ENCODE measurements at places on chromosomes 6 and 20.

GRCh38 chr20:2468581-2469407, 1.8 kb downstream of the SNRPB start:
- DNase-seq: no peak

- peak; percentile 4 for DNase-seq
Observed at GRCh38 chr6:144217264-144217663, 66.9 kb downstream of the STX11 start.

DNA sequence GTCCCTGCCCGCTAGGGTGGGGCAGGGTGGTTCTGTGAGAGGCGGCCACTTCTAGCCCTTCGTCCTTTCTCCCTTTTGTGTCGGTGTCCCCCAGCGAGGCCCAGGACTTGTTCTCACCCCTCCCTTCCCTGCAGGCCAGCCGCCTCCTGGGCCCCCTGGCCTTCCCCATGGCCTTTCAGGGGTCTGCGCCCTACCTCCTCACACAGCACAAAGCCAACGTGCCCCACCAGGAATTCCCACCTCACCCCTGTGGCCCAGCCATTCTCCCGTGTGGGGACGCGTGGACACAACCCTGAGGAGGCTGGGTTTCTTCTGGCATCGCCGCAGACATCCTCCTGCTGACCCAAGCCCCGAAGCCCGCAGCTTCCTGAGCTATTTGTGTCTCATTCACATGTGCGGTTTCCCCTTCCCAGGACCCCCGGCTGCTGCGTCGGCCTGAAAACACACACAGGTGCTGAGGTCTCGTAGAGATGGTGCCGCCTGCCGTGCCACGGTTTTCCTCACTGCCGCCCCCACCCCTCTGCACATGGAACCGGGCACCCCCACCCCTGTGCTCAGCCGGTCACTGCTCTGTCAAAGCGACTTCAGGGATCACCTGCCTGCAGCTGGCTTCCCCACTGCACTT, 375.8 kb downstream of the CDH4 start:
- DNase-seq: no peak

GRCh38 chr6:120903836-120904235, 430.4 kb downstream of the TBC1D32 start:
- DNase-seq: no peak

DNA sequence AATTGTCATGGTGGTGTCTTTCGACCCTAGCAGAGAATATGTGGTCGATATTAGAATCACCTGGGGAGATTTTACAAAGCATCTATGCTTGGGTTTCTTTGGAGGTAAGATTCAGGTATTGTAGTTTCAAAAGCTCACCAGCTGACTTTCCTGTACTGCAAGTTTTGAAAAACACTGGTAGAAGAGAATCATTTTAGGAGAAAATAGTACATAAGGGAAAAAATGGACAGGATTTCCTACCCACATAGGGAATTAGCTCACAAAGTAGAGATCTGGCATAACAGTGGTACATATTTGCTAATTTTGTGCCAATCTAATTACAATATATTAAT, 27.4 kb upstream of the ABT1 start:
- DNase-seq: no peak

- DNase-seq: no peak
Observed at GRCh38 chr6:34527751-34528670, 28.1 kb downstream of the SPDEF start.

DNA sequence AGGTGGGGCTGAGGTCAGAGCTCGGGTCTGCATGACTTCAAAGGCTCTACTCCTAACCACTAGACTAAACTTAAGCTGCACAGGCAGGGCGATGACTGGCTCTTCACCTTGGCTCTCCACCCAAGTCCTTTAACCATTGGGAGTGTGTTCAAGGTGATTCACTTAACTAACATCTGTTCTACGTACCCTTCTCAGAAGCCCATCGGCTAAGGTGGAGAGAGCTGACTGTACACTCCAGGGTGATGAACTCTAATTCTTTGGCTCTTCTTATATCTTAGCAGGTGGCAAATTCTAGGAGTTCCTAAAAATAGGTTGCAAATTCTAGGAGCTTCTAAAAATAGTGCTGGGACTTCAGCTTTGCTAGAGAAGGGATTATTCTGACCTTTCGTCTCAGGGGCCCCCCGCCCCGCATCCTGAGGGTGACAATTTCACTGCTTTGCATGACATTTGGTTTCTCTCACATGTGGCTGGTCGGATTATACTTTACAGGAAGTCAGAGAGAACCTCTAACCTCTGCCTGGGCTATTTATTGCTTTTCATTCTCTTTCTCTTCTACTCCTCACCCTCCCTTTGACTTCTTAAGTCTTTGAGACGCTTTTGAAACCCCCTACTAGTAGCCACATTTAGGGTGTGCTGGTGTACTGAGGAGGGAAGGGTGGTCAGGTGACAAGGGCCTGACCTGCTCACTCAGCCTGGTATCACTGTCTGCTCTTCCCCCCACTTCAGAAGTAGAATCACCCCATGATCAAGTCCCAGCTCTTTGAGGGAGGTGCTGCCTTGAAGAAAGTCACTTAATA, 55.5 kb downstream of the PRDM1 start:
- no peak for DNase-seq

DNA sequence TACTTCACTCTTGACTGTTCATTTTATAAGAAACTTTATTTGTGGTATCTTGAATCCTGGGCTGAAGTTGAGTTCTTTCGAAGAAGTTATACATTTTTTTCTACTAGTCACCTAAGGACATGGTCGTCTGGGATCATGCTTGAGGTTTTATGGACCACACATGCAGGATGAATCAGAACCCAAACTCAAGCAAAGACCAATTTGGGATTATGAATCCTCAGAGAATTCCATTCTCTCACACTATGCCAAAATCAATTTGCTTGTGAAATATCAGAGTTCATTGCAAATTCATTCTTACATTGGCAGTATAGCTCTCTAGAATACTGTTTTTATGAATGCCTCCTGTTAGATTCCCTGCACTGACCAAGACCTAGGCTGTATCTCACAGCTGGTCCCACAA, 114.3 kb upstream of the HDAC2 start:
- no peak for DNase-seq

- no peak for DNase-seq
Observed at GRCh38 chr6:89430201-89430962, 2.6 kb upstream of the ANKRD6 start.

DNA sequence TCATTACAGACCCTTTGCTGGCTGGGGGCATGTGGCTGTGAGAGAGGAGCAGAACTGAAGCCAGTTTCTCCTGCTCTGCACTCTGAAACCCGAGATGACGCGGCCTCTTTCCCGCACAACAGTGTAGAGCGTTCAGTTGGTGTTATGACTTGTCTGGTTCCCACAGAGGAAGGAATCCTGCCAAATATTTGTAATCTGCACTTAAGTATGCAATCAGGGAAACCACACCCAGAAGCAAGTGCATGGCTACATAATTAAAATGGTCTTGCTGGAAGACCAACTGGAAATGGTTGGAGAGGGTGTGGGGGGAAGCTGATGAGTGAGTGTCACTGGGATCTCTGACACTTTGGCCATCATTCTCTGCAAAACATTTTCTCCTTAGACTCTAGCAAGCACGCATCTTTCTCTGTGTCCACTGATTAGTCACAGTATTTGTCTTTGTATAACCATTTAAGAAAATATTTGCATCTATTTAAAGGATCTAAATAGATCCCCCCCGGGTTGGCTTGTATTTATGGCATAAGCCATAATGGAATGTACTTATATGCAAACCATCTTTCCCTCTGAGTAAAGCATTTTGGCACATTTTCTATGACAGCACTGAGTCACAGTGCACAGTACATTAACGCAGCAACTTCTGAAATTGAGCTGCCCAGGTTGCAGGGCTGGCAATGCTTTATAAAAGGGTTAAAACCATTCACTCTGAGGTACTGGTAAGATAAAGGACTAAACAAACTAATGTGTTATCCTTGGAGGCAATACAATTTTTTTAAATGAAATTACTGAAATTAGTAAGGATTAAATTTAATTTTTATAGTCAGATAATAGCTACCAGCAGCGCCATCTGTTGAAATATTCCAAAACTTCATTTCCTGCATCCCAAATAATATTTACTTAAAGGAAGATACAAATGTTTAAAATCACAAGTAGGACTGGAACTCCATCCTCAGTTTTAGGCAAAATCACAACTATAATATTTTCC, 76.7 kb downstream of the FOXC1 start:
- peak; percentile 16 for DNase-seq

GRCh38 chr6:165227644-165228329, 81.6 kb downstream of the C6orf118 start:
- DNase-seq: no peak

GRCh38 chr20:20452254-20452676, 84.4 kb downstream of the INSM1 start:
- peak; percentile 85 for DNase-seq

- DNase-seq: no peak
Observed at GRCh38 chr20:33675136-33675959, 1.1 kb upstream of the NECAB3 start.

DNA sequence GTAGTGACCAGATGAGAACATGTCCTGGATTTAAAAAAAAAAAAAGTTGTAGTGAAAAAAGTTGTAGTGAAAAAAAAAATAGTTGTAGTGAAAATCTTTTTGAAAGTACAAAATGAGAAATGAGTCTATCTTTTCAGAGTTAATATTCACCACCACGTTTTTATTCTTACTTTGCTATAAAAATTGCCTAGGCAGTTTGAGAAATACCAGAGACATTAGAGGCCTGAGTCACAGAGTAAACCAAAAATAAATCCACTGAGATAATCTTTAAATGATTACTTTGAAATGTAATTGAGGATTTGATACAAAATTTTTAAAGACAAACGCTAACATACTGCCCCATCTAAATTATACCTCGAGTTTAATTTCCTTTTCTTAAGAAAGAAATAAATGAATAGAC, 101.2 kb upstream of the TIAM2 start:
- no peak for DNase-seq

DNA sequence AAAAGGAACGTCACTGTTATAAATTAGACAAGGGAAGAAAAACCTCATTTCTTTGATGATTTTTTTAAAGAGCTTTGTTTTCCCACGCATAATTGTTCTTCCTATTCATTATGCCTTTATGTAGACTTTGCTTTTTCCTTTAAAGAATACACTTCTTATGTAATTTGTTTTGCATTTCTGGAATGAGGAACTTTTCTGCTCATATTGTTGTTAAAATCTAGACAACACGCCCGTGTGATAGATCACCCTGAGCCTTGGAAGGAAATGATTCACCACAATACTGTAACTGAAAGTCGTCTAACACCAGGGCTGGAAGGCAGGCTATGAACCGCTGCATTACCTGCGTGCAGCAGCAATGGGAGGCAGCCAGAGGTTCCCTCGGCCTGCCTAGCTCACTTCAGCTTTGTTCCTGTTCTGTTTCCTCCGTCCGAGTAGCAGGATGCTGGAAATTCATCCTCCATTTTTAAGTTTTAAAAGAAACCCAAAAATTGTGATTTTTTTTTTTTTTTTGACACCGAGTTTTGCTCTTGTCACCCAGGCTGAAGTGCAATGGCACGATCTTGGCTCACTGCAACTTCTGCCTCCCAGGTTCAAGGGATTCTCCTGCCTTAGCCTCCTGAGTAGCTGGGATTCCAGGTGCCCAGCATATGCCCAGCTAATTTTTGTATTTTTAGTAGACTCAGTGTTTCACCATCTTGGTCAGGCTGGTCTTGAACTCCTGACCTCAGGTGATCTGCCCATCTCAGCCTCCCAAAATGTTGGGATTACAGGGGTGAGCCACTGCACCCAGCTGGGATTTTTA, 49.6 kb upstream of the ZNF217 start:
- peak; percentile 87 for DNase-seq

- DNase-seq: no peak
Observed at GRCh38 chr6:21138336-21139069, 455.0 kb upstream of the SOX4 start.

DNA sequence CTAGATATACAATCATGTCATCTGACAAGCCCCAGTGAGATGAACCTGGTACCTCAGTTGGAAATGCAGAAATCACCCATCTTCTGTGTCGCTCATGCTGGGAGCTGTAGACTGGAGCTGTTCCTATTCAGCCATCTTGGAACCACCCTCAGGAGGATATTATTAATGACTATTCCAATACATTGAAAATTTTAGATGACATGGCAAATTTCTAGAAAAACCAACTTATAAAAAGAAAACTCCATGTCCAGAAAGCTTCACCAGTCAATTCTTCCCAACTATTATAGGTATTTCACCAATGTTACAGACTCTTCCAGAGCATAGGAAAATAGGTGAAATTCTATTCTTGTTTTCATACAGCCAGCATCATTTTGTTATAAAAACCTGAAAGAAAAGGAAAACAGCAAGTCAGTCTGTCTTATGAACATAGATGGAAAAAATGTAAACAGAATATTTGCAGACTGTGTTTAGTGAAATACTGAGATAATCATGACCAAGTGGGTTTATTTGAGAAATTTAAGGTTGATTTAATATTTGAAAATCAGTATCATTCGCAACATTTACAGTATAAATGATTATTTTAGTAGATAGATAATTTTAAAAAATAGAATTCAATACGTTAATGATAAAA, 43.3 kb downstream of the ATRN start:
- DNase-seq: no peak

- DNase-seq: peak; percentile 3
Observed at GRCh38 chr20:6426287-6426891, 303.6 kb upstream of the FERMT1 start.

DNA sequence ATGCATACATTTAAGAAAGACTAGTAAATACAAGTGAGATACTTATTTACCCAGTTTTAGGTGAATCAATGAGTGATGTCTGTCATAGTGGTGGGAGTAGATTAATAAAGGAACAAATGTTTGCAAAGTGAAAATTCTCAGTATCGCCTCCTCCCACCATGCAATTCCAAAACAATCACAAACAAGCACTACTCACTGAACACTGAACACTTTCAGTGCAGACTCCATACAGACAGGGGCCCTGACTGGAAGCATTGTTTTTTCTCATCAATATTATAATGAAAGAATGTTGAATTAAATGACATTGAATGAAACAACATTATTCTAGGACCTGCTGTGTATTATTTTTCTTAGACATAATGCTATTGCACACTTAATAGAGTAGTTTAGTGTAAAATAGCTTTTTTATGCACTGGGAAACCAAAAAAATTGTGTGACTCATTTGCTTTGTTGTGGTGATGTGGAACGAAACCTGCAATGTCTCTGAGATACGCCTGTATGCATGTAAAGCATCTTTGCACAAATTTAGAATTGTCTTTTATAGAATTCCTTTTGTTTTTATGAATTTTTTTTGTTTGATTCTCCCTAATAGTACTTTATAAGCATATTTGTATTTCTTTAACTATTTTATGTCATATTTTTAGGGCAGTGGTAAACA, 317.5 kb downstream of the UTRN start:
- DNase-seq: no peak

GRCh38 chr20:37922016-37922415, 19.1 kb downstream of the VSTM2L start:
- DNase-seq: no peak

GRCh38 chr6:135811170-135811569, 40.3 kb upstream of the PDE7B start:
- no peak for DNase-seq

GRCh38 chr20:3203315-3204123, 963 bp downstream of the DDRGK1 start:
- DNase-seq: no peak

DNA sequence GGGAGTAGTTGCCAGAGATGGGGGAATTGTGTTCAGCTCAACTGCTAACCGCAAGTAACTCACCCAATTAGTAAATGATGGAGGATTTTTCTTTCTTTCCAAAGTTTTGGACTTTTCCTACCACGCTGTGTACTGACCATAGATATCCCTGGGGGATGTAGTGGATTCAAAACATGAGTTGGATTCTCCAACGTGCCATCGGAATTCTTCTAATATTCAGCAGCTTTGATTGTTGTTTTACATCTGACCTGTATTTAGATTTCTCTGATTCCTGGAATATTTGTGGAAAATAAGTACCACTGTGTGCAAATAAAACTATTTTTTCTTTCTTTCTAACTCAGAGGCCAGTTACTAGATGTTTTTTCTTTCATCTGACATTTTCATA, 1.1 kb downstream of the CCDC170 start:
- no peak for DNase-seq
